Activated CD4-positive, alpha-beta memory T cell treated with anti-CD3 and anti-CD28 coated beads, Interleukin-2, amount 10 ng/mL, durations not matched to agents 7 days and 5 days (primary cell): ENCODE measurements at places on chromosomes 1 and 21. TPM values are rescaled to one million over a fixed set of nuclear protein-coding genes. Genes with fewer than 3 reads are reported as not detected.

DNA sequence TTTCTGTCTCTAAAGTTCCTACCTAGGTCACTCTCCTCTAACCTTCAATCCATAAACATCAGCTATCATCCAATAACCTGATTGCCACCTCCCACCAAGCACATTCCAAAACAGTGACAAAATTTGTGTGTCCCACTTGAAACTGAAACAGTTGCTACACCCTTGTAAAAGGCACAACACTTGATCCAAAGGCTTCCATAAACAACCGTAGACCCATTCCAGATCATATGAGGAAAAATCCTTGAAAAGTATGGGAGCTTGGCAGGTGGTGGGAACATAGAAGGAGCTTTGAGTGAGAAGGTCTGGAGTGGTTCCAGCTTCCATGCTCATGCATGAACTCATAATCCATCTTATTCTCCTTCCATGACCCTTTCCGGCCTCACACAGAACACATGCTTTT, 82.0 kb upstream of the ATP1A1 start:
- DNase-seq = no peak

DNA sequence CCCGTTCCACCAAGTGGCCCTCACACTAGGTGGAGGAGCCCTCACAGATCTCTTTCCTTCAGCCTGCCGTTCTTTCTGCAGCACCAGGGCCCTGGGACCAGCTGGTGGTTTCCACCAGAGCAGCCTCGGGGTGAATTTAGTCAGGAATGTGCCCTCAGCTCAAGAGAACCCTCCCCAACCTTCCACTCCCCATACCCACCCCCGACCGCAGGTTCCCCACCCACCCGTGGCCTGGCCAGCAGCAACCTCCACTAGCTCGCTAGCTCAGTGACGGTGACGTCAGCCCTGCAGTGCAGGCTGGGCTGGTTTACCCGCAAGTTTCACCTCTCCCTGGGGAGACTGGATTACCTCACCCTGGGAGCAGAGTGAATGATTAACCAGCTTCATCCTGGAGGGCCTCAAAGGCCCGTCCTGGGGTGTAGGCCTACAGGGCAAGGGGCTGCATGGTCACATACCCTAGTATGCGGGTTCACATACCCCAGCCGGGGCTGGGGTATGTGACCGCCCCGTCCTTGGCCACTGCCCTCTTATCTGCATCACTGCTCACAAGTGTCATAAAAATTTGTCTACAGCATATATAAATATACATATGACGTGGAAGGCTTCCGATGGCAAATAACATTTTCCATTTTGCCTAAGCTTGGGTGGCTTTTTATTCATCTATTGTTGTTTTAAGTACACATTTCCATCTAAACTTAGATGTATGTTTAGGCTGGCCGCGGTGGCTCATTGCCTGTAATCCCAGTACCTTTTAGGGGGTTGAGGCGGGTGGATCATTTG, 24.5 kb downstream of the ELF3 start:
- no peak for DNase-seq

Gene FAM72B
- 28.9 TPM for total RNA-seq

Gene FAM151A
- total RNA-seq = not detected

DNA sequence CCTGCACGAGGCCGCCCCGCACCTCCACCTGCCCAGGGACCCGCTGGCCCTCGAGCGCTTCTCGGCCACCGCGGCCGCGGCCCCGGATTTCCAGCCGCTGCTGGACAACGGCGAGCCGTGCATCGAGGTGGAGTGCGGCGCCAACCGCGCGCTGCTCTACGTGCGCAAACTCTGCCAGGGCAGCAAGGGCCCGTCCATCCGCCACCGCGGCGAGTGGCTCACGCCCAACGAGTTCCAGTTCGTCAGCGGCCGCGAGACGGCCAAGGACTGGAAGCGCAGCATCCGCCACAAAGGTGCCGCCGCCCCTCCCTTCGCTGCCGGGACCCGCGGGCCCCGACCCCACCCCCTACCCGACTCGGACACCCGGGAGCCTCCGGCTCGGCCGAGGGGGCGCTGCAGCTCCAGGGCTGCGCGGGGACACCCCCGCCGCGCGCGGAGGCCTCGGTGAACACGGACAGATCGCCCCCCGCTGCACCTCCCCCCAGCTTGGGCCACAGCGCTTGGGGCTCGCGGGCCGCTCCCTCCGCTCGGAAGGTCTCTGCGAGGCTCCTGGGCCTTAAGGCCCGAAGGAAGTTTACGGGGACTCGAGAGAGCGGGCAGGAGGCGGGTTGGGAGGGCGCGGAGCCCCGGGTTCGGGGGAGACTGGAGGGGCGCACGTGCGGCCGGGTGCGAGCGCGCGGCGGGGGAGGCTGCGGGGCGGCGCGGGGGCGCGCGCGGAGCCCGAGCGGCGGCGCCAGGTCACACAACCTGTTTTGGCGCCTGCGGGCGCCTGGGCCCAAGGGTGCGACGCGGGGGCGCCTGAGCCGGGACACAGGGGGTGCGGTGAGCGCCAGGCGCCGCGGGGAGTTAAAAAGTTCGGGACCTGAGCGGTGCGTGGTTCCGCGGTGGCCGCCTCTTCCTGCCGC, 1.2 kb downstream of the SAMD11 start:
- no peak for DNase-seq

Gene RPTN
- not detected for total RNA-seq

DNA sequence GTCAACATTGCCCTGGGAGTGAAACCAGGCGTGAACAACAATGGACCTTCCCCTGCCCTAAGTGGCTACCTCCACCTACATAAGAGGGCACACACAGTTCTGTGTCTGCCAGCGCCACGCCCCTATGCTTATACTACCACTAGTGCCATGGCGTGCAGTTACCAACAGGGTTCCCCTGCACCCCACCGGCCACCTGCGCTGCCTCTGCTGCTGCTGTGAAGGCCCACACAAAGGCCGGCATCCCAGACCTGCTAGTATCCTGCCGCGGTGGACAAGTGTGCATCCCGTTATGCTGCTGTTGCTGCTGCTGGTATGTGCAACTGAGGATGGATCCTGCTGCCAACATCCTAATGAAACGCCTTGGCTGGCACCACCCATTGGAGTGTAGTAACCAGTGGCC, 75.7 kb downstream of the INTS7 start:
- no peak for DNase-seq

Gene YBEY
- 10.8 TPM for total RNA-seq

GRCh38 chr1:83547901-83548300, 451.0 kb downstream of the TTLL7 start:
- DNase-seq = no peak

GRCh38 chr1:167161762-167162161, 58.9 kb upstream of the POU2F1 start:
- no peak for DNase-seq

DNA sequence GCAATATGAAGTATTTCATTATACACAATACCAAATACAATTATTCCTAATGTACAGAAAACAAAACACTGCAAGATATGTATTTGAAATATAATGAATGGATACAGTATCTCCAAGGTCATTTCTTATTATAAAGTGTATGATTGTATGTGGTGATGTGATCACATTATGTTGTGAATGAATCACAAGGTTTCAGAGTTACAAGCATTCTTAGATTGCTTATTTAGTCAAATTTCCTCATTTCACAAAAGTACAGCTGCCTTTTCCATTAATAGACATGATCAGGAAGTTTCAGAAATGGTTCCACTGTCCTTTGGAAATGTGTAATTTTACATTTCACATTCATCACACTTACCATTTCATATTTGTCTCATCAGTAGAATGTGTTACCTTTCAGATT, 28.3 kb upstream of the NEK7 start:
- no peak for DNase-seq

Gene ZMYND12
- 0.96 TPM for total RNA-seq

GRCh38 chr1:242886137-242886536, 361.6 kb upstream of the PLD5 start:
- DNase-seq = no peak

DNA sequence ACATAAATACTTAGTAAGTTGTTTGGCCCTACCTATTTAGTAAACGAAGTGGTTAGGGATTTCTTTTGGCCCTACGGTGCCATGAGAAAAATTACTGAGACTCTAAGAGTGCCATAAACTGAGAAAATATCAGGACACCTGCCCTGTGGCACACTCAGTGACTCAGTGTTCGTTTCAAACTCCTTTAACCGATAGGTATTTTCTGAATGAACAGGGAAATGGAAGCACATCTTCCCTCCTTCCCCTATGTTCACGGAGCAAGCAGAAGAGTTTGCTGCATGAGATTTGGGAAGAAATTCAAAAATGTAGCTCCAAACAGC, 134.2 kb downstream of the KAZN start:
- no peak for DNase-seq

- no peak for DNase-seq
Measured at GRCh38 chr1:232767305-232768074, 37.7 kb upstream of the MAP10 start.

Gene SH3BGR
- total RNA-seq = 0.88 TPM

DNA sequence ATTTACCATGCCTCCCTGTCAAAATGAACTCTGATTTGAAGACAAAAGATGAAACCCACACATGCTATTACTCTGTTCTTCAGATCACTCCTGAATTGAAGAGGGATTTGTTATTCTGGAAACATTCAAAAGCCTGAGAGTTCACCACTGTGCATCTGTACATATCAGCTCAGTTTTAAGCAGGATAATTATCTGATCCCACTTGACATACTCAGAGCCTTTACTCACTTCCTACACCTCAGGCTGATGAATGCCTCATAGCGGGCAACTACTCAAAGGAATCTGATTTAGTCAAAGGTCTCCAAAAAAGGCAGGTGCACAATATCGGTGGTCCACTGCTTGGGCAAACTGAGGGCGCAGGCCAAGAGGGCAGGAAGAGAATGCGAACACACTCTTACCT, 47.5 kb upstream of the LPAR3 start:
- no peak for DNase-seq
